ENCODE measurements at places on chromosomes 5 and 9.
A peak's percentile ranks its signal among the peaks of the same experiment; 100 is the strongest.

DNA sequence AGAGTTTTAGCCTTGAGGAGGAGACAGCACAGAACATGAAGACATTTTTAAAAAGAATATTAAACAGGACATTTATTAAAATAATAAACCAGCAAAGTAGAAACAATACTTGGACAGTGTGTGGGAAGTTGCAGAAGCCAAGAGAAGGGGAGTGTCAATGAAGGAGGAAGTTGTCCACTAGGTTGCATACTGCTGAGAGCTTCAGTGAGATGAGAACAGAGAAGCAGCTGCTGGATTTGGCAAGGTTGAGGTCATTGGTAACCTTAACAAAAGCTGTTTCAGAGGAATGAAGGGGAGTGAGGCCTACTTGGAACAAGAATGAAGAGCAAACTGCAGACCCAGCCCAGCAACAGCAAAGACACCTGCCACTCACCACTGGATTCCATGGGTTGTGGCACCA is 11.4 kb downstream of the BHMT start:
- DNase-seq, result peak; percentile 69

- DNase-seq, result peak; percentile 39
These were observed 110.9 kb upstream of the LPAR1 start for GRCh38 chr9:111149018-111149759.

- no peak for DNase-seq
These were observed 12.1 kb downstream of the GALNT10 start for GRCh38 chr5:154202379-154203260.

DNA sequence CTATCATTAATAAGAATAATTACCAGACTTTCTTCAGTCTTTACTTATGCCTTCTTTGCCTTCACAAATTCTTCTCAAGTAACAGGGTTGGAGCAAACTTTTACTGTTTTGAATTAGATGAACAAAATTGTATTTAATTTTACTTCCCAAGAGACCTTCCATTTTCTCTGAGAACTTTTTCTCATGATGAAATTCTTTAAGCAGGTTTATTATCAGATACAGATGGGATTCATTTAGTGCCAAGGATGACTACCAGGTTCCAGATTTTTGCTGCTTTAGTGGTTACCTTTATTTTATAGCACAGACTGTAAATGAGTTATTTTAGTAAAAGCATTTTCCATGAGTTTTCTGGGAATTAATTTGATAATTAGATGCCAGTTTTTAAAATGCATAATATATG is 125.1 kb downstream of the GDNF start:
- DNase-seq, result no peak

- no peak for DNase-seq
These were observed 290.8 kb downstream of the TRPM3 start for GRCh38 chr9:70830618-70831017.

GRCh38 chr5:147063943-147064342 is 170.9 kb upstream of the STK32A start:
- no peak for DNase-seq

GRCh38 chr9:79507801-79508200 is 64.0 kb upstream of the TLE4 start:
- no peak for DNase-seq

DNA sequence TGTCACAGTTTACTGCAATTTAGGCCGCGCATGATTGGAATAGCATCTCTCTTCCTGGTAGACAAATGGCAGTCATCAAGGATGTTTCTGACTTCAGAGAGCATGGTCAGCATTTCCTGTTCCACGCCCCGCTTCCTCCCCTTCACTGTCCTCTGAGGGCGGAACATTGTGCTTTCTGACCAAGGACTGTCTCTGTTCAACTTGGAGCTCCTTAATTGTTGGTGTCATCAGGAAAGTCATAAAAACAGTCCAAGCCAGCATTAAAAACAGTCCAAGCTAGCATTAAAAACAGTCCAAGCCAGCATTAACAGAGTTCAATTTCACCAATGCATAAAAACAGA is 301.3 kb upstream of the IRX4 start:
- no peak for DNase-seq

GRCh38 chr5:150753863-150754262 is 5.0 kb downstream of the DCTN4 start:
- DNase-seq, result no peak

GRCh38 chr5:136020383-136021015 is 8.3 kb upstream of the TGFBI start:
- peak; percentile 97 for DNase-seq

- no peak for DNase-seq
These were observed 852.3 kb upstream of the DMAC1 start for GRCh38 chr9:8651846-8652215.

DNA sequence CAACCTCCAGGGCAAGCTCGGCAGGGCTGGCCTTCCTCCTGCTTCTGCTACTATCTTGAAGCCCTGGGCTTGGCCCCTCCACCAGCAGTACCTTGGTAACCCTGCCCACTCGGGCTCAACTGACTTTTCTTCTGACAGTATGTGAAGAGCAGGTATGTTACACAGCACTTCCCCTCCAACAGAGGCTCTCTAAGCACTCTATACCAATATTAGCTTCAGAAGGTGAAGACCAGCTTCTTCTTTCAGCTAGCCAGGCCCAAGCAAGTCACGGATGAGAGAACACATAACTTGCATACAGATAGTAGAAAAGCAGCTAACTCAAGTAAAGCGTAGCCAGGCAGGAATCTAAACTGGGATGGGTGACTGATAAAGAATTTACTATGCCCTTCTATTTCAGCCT is 64.3 kb downstream of the FEM1C start:
- DNase-seq, result no peak

DNA sequence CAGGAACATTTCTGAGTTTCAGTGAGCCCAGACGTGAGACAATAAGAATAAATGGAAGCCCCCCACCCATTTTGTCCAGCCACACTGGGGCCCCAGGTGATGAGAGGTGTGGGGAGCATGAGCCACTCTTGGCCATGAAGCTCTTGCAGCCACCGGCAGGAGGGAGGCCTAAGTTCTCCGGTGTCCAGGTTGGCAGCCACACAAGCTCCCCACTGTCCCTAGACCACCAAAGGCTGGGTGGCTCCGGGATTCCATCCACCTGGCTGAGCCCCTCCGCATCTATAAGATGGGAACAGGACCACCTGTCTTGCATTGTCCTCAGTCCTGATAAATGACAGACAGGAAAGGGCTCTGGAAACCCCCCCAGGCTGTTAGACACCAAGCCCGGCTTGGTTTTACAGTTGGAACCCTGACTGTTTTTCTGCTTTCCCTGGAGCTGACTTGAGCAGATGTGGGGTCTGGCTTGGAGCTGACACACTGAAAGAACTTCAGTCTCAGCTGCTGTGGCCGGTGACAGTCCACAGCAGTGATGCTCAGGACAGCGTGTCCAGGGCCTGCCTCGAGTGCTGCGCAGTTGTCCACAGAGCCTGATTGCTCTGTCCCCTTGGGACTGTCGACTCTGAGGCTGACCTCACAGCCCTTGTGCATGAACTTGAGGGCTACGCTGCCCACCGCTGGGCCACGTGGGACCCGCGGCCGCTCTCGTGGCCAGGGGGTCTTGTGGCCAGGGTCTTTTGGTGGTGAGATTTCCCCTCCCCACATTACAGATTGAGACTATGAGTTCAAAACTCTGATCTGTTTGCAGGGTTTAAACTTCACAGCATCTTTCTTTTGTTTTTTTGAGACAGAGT is 74.8 kb downstream of the PSMB7 start:
- no peak for DNase-seq

- no peak for DNase-seq
These were observed 42.3 kb downstream of the PLPP1 start for GRCh38 chr5:55492449-55492848.

DNA sequence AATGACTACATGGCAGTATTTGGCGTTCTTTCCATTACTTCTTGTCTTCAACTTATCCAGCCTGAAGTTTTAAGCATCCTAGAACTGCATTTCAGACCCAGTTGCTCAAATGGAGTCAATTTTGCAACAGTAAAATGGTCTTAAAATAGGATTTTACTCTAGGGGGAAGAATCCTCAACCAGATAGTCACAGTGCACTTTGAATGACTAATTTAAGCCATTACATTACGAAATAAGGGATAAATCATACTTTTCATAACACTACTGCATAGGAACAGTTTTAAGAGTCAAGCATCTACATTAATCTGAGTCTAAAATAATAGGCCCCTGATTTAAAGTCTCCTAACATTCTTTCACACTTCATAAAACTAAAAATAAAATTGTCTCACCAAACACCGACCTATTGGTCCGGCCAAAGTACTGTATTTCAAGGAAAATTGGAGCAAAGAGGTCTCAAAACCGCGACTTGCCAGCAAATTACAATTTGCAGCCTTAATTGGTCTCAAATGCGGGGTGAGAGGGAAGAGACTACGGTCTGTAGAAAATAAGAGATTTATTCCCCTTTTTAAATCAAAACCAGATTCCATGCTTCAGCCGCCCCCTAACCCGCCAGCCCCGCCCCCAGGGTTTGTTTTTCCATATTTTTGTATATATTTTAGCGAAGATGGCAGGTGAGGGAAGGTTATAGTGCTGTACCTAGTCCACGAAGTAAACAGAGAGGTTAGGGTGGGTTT is 1.2 kb upstream of the SMARCA2 start:
- DNase-seq, result peak; percentile 87

GRCh38 chr5:7181841-7182240 is 214.1 kb upstream of the ADCY2 start:
- DNase-seq, result no peak

DNA sequence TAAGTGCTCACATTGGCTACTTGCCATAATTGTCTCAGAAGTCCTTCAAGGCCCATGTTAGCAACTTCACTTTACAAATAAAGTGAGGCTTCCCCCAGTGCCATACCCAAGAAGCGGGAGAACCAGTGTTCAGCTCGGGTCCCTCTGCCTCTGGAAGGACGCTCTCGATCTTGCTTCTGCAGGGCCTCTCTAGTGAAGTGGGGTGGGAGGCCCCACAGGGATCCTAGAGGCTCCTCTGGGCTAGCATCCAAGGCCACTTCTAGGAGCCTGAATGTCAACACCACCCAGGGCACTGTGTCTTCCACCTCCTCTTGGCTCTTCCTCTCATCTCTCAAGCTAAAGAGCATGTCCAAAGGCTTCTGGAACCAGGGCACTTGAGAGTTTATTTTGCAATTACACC is 282.5 kb downstream of the GADD45G start:
- no peak for DNase-seq

DNA sequence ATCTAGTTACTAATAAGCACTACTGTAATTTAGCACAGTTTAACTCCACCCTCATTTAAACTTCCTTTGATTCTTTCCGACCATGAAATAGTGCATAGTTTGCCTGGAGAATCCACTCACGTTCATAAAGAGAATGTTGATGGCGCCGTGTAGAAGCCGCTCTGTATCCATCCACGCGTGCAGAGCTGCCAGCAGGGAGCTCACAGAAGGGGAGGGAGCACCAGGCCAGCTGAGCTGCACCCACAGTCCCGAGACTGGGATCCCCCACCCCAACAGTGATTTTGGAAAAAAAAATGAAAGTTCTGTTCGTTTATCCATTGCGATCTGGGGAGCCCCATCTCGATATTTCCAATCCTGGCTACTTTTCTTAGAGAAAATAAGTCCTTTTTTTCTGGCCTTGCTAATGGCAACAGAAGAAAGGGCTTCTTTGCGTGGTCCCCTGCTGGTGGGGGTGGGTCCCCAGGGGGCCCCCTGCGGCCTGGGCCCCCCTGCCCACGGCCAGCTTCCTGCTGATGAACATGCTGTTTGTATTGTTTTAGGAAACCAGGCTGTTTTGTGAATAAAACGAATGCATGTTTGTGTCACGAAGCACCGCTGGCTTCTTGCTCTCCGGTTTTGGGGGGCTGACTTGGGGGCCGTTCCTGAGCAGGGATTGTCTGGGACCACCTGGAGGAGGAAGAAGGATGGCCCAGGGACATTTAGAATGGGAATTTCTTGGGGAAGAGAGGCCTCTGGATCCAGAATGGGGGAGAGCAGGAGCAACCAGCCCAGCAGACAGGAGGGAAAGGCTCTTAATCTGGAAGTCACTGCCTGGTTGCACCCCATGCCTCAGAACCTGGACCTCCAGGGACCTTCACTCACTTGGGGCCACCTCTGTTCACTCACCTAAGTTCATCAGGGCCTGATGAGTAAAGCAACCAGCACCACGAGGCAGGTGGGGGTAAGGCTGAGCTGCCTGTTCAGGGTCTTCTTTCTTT is 35.4 kb downstream of the CXXC5 start:
- DNase-seq, result no peak

DNA sequence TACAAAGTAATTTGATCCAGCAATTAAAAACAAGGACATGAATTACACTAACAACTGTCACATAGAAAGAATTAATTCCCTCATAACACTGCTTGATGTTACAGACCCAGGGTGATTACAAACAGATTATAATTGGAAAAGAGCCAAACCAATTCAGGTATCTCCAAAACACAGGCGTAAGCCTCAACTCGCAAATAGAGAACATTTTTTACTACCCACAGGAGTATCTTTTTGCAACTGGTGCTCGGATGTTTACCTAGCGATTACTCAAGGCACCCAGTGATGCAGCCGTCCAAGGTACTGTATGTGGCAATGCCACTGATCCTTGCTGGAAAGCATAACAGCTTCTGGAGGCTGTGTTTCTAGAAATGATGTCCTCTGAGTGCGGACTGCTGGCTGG is 386.1 kb upstream of the KIF2A start:
- no peak for DNase-seq

DNA sequence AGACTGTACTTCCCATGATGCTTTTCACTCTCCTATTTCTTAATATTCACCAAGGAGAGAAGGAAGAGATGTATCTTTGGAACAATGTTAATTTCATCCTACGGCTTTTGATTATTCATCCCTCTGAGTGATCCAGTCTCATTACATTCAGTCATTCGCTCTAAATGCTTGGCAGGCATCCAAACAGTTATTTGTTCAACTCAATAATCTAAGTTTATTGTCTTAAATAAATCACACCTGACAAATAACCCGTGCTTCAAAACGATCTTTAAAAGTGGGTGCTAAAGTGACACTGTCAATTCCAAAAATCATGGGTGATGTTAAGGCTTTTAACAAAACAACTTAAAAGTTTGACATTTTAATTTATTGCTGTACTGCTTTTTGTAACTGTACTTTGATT is 233.1 kb downstream of the RASEF start:
- DNase-seq, result no peak

DNA sequence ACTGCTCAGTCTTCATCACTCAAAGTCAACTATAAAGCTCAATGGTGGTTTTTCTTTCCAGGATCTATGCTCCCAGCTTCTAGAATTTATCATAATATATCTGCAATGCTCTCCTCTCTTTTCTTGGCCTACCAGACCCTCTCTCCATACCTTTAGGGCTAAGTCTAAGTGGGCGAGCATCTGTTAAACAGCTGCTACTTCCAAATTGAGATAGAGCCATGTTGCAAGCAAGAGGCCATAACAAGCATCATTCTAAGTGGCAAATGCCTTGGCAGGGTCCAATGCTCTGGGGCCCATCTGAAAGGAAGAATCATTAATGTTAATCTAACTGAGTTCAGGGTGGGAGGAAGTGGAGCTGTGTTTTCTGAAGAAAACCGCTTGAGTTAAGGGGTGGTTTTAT is 324.0 kb downstream of the TLR4 start:
- DNase-seq, result no peak

Measured in MV-4-11 (cell line).